Liver (tissue), 10 donors: ENCODE measurements at places on chromosomes 5 and 9. TPM values are rescaled to one million over a fixed set of nuclear protein-coding genes. Genes with fewer than 3 reads are reported as not detected.

DNA sequence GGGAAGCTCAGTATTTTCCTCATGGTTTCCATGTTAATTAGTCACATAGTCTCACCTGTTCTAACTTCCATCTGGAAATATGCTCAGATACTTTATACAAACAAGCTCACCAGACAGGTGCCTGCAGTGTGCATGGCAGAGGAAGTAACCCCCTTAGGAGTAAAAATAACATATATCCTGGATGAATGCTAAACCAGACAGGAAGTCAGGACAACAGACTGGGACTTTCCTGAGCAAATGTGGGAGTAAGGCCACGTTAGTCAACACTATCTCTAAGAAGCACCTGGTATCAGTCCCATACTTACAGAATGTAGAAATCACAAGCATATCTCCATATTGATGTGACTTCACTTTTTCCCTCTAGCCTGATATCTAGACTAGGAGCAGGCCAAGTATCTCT lies 128.4 kb downstream of the SEC61B start:
- H3K36me3 ChIP-seq = no peaks in the 10 kb centered on the region
- H3K27me3 ChIP-seq = no peaks in the 10 kb centered on the region
- no peak for DNase-seq
- no peak overlapping the region for H3K4me3 ChIP-seq

- no peaks in the 10 kb centered on the region for H3K36me3 ChIP-seq
- no peak overlapping the region for H3K4me3 ChIP-seq
- no peak for DNase-seq
- no peak overlapping the region for H3K27ac ChIP-seq
Measured at GRCh38 chr9:125110464-125110863, 32.9 kb downstream of the SCAI start.

DNA sequence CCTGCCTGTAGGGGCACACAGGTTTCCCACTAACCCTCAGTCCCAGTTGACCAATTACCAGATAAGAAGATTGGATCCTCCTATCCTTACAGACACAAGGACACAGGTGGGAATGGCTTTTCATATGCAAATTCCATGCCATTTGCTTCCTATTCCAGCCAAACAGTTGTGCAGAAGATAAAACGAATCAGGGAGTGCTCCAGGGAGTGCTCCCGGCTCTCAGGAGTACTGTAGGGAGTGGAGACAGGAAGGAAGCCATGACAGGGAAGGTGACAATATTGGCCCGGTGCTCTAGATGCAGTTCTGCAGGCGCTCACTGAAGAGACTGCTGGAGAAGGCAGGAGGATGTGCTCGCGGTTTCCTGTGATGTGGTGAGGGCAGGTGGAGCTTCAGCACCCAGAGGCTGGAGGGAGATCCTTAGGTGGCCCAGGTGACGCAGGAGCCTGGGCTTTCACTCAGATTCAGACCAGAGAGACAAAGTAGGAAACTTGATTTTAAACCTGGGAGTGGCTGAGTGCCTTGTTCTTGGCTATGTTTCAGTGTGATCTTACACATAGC lies 260.0 kb downstream of the AUH start:
- H3K27me3 ChIP-seq = no peaks in the 10 kb centered on the region
- peaks cover 13% of the 10 kb centered on the region for H3K4me1 ChIP-seq
- no peak for DNase-seq
- H3K4me3 ChIP-seq = no peak overlapping the region
- no peaks in the 10 kb centered on the region for H3K36me3 ChIP-seq

- peaks cover 2% of the 10 kb centered on the region for H3K4me1 ChIP-seq
- H3K27ac ChIP-seq = no peak overlapping the region
- H3K4me3 ChIP-seq = no peak overlapping the region
- DNase-seq = no peak
- H3K36me3 ChIP-seq = no peaks in the 10 kb centered on the region
Measured at GRCh38 chr9:134196911-134197310, 32.5 kb upstream of the RNU6ATAC start.

DNA sequence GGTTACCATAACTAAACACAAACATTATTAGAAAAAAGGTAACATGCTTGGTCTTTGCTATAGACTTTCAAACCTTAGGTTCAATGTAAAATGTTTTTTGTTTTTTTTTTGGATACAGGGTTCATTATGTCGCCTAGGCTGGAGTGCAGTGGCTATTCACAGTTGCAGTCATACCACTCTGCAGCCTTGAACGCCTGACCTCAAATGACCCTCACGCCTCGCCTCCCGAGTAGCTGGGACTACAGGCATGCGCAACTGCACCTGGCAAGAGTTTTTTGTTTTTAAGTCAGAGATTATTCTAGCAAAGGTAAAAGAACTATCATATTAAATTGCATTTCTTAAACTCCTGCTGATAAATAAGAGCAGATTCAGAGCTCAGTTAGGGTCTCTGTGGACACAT lies 55.1 kb upstream of the NR5A1 start:
- H3K36me3 ChIP-seq = no peaks in the 10 kb centered on the region
- no peaks in the 10 kb centered on the region for H3K4me1 ChIP-seq

SLC1A1 gene
- 42.2 TPM for polyA plus RNA-seq

IFNB1 gene
- polyA plus RNA-seq = not detected

GRCh38 chr5:86626149-86626548 lies 8.4 kb downstream of the COX7C start:
- H3K4me1 ChIP-seq = no peaks in the 10 kb centered on the region
- H3K27me3 ChIP-seq = no peaks in the 10 kb centered on the region
- H3K4me3 ChIP-seq = no peak overlapping the region
- no peaks in the 10 kb centered on the region for H3K36me3 ChIP-seq
- no peak for DNase-seq
- no peak overlapping the region for H3K27ac ChIP-seq

LHX6 gene
- 0.26 TPM for polyA plus RNA-seq

DNA sequence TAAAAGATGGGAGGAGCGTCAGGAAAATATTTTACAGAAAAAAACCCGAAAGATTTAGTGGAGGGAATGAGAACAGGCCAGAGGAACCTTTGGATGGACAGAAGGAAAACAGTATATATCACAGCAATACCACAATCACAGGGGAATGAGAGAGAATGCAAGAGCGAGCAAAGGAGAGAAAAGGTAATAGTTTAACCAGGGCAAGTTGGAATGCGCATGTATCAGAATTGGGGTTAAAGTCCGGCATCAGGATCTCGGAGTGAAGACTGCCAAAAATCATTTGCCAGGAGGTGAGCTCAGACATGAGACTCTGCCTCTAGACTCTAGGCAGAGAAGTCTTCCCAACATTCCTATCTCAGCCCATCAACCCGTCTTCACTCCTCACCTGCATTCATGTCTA lies 36.8 kb downstream of the PCDHGC5 start:
- peaks cover 50% of the 10 kb centered on the region for H3K4me1 ChIP-seq
- no peaks in the 10 kb centered on the region for H3K27me3 ChIP-seq
- no peak overlapping the region for H3K4me3 ChIP-seq

DNA sequence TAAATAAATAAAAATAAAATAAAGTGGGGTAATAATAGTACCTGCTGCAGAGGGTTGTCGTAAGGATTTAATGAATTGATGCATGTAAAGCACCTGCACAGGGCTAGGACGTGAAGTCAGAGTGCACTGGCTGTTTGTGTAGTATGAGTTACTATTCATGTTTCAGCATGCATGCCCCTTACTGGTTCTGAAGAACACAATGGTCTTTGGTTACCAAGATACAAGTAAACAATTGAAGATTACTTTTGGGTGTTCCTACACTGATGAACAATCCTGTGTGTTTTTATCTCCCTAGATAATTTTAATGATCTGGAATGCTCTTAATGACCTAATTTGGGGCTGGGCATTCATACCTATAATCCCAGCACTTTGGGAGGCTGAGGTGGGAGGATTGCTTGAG lies 23.2 kb upstream of the PRRC2B start:
- no peaks in the 10 kb centered on the region for H3K36me3 ChIP-seq
- H3K27me3 ChIP-seq = no peaks in the 10 kb centered on the region
- H3K4me1 ChIP-seq = peaks cover 12% of the 10 kb centered on the region
- H3K27ac ChIP-seq = no peak overlapping the region
- H3K4me3 ChIP-seq = no peak overlapping the region

DNA sequence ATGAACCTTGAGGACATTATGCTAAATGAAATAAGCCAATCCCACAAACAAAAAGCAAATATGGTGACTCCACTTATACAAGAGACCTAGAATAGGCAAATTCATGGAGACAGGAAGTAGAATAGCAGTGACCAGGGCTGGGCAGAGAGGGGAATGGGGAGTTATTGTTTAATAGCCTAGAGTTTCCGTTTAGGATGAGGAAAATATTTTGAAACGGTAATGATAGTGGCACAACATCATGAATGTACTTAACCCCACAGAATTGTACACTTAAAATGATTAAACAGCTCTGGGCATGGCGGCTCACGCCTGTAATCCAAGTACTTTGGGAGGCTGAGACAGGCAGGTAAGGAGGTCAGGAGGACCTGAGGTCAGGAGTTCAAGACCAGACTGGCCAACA lies 65.8 kb downstream of the NSUN2 start:
- DNase-seq = no peak
- H3K27ac ChIP-seq = no peak overlapping the region
- no peaks in the 10 kb centered on the region for H3K27me3 ChIP-seq
- H3K36me3 ChIP-seq = no peaks in the 10 kb centered on the region

GRCh38 chr9:123131258-123131657 lies 97.8 kb downstream of the GPR21 start:
- H3K27ac ChIP-seq = no peak overlapping the region
- no peak for DNase-seq
- H3K27me3 ChIP-seq = no peaks in the 10 kb centered on the region
- no peak overlapping the region for H3K4me3 ChIP-seq

DNA sequence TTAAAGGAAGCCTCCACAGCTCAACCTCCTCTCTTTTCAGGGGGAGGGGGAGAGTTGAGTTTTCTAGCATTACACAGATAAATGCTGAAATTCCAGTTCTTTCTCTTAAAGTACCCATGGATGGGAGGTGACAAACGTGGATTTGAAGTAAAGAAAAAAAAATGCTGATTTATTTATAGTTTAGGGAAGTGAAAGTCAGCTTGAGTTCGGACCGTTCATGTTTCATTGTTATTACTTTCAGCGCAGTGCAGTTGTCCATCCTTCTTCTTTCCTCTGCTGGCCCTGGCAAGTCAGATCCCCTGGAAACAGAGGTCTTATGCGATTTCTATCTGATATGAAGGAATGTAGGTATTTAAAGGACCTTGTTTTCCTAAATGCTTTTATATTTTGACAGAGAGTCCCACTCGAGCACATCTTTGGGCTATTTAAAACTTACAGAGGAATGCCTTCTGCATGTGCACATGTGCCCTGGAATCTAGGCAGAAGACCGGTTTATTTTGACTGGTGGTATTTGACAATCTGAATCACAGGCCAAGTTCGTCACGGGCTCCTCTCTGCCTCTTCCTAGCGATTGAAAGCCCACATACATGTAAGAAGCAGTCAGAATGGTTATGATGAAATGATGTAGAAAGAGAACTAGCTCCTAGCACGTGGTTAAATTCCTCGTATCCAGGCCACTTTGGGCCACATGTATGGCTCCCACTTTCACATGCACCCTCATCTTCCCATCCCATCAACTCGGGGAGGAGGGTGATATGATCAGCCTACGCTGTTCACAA lies 385.2 kb upstream of the KLF4 start:
- H3K36me3 ChIP-seq = no peaks in the 10 kb centered on the region
- no peak overlapping the region for H3K4me3 ChIP-seq
- H3K27me3 ChIP-seq = peaks cover 2% of the 10 kb centered on the region
- no peak overlapping the region for H3K27ac ChIP-seq
- DNase-seq = no peak
- H3K4me1 ChIP-seq = no peaks in the 10 kb centered on the region

DNA sequence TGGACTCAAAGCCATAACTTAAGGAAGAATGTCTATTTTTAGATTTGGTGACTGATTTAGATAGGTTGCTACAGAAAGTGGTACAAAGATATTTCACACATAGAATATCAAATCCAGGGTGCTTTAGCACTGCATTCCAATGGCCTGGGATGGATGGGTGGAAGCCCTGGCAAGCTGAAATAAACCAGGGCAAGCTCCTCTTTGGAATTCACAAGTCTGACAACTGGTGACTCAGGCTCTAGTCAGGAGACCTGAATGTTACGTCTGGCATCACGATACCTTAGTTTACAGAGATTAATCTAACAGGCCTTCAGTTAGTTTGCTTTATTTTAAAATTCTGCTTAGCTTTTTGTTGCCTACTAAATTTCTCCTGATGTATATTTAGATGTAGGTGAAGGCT lies 144.0 kb downstream of the TMC1 start:
- no peaks in the 10 kb centered on the region for H3K36me3 ChIP-seq
- no peak overlapping the region for H3K4me3 ChIP-seq
- no peaks in the 10 kb centered on the region for H3K27me3 ChIP-seq
- H3K27ac ChIP-seq = no peak overlapping the region
- no peak for DNase-seq

GRCh38 chr5:78002690-78003089 lies 226.6 kb upstream of the TBCA start:
- H3K27ac ChIP-seq = no peak overlapping the region
- no peak for DNase-seq
- no peak overlapping the region for H3K4me3 ChIP-seq
- no peaks in the 10 kb centered on the region for H3K36me3 ChIP-seq

DBH gene
- 21.2 TPM for polyA plus RNA-seq

GRCh38 chr5:24732184-24732583 lies 87.4 kb upstream of the CDH10 start:
- no peak overlapping the region for H3K4me3 ChIP-seq
- DNase-seq = no peak
- no peaks in the 10 kb centered on the region for H3K4me1 ChIP-seq
- no peak overlapping the region for H3K27ac ChIP-seq

MEIKIN gene
- not detected for polyA plus RNA-seq

DNA sequence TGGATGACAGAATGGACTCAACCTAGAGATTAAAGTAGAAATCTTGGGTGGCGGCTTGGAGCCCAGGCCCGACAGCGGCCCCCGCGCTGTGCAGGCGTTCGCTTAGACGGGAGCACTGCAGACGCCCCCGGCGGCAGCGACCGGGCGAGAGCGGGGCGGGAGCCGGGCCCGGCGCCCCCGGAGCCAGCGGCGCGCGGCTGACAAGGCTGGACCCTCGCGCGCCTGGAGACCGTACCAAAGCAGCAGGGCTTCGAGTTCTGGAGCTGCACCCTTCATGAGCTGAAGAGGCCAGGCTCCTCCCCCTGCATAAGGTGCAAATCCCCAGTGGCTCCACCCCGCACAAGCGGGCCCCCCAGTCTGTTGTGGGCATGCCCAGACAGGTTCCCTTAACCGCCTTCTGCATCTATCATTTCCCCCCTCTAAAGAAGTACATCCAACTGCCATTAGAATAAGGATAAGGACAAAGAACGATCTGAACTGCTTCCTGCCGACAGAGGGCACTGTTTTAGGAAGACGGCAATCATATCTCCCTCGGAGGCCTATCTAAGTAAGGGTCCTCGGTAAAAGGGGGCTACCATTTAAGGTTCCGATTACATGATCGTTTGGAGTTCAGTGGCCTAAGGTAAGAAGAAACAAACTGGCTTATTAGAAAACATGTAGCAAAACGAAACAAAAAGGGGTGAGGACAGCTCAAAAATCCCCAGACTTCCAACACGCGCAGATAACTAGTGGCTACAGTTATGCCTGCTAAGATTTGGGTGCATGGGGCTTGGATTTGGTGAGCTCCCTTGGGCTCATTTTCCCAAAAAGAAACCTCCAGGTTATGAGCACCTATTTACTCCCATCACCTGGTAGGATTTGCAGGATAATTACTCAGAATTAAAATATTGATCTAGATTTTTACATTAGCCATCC lies 66.3 kb downstream of the RGMB start:
- no peaks in the 10 kb centered on the region for H3K27me3 ChIP-seq
- H3K4me3 ChIP-seq = no peak overlapping the region
- H3K4me1 ChIP-seq = no peaks in the 10 kb centered on the region
- no peaks in the 10 kb centered on the region for H3K36me3 ChIP-seq

NEURL1B gene
- polyA plus RNA-seq = 6.3 TPM
